EL (cell line): ENCODE measurements at places on chromosomes 11 and 22.

- DNase-seq: no peak
These were observed 301.7 kb downstream of the SBF2 start for GRCh38 chr11:9992306-9992705.

GRCh38 chr11:64294774-64295173 lies 3.7 kb downstream of the KCNK4 start:
- DNase-seq: no peak

GRCh38 chr11:103903621-103904323 lies 132.7 kb upstream of the DDI1 start:
- no peak for DNase-seq

GRCh38 chr22:28052825-28053269 lies 133.8 kb upstream of the PITPNB start:
- no peak for DNase-seq

- no peak for DNase-seq
These were observed 1.2 kb upstream of the MARK2 start for GRCh38 chr11:63837739-63838138.

- peak; percentile 95 for DNase-seq
These were observed 1.5 kb downstream of the TBC1D10A start for GRCh38 chr22:30325065-30325720.

GRCh38 chr11:78351979-78352841 lies 65.4 kb downstream of the GAB2 start:
- no peak for DNase-seq

- DNase-seq: peak; percentile 82
These were observed 23.8 kb upstream of the IGSF22 start for GRCh38 chr11:18749681-18750319.

DNA sequence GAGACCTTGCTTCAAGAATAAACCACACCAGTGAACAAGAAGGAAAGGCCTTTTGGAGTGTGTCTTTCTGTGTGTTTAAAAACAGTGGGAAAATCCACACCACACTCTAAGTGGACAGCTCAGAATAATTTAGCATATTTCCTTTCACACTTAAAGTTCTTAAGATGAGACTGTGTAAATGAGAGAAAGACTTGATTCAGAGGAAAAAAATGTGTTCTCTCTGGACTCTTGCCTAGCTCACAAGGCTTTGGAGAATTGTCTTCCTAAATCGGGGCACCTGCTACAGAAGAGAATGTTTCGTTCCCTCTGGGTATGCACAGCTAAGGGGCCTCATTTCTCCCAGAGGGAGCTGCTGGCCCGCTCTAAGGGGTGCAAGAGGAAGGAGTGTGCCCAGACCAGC lies 28.4 kb upstream of the CRTAM start:
- no peak for DNase-seq

GRCh38 chr11:83004746-83005556 lies 66.7 kb downstream of the RAB30 start:
- no peak for DNase-seq

DNA sequence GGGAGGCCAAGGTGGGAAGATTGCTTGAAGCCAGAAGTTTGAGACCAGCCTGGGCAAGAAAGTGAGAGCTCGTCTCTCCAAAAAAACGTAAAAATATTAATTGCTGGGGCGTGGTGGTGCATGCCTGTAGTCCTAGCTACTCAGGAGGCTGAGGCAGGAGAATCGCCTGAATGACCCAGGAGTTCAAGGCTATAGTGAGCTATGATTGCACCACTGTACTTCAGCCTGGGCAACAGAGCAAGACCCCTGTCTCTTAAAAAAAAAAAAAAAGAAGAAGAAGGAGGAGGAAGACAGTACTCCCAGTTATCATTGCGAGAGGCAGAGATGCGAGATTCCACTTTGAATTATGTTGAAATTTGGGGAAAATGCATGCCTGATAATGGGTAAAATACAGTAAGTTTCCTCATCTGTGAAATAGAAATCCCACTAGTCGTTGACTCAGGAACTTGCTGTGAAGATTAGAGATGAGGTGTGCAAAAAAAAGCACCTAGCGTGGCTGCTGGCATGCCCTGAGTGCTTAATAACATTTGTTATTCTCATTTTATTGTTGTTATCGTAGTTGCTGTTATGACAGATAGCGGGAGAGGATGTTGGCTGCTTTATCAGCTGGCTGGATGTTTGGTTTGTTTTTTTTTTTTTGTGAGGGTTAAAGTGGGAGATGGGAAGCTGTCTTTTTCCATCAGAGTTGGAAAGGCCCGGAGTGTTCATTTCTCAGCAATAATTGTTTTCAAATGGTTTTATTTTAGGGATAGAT lies 33.4 kb downstream of the BCR start:
- DNase-seq: no peak

DNA sequence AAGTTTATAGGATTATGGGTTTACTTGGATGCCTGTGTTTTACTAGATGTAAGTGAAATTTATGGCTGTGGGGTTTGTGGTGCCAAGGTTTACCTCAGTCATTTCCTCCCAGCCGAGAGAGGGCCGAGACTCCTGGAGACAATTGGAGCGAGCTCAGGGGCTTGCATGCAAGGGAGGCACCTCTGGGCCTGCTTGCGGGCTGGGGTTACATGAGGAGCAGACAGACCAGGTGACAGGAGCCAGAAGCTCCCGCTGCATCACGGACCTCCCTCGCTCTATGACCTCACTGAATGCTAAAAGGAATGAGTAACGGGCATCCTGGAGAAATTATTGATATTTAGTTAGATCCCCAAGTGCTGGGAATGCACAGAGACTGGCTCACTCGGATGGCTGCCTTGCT lies 275.2 kb upstream of the KIRREL3 start:
- no peak for DNase-seq

- no peak for DNase-seq
These were observed 49.2 kb upstream of the SYT7 start for GRCh38 chr11:61630089-61630488.

- DNase-seq: no peak
These were observed 50.5 kb downstream of the NCAPD3 start for GRCh38 chr11:134173296-134173695.

- peak; percentile 92 for DNase-seq
These were observed 29.5 kb upstream of the WNT7B start for GRCh38 chr22:46006379-46007002.

- no peak for DNase-seq
These were observed 19.9 kb upstream of the BACE1-AS start for GRCh38 chr11:117271208-117271607.

DNA sequence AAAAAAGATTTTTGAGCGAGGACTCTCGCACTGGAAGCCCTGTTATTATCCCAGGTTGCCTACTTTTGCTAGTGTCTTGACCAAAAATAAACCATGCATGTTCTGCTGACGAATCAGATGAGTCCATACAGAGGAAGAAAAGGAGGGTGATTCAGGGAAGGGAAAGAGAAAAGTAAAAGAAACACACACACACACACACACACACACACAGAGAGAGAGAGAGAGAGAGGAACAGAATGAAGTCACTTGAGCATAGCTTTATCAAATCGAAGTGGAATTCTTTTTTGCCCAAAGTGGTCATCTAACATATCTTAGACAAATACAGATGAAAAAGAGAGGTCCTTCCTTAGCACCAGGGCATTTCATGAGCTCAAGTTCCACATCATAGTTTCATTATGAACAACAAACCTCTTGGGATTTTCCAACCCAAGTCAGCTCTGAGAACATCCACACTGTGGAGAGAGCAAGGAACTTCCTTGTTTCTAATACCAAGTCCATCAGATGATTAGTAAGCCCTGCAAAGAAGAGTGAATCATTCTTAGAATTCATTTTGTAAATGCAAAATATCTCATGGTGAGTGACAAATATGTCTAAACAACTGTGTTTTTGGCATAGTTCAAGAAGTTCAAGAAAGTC lies 7.7 kb upstream of the MMP12 start:
- DNase-seq: peak; percentile 60

DNA sequence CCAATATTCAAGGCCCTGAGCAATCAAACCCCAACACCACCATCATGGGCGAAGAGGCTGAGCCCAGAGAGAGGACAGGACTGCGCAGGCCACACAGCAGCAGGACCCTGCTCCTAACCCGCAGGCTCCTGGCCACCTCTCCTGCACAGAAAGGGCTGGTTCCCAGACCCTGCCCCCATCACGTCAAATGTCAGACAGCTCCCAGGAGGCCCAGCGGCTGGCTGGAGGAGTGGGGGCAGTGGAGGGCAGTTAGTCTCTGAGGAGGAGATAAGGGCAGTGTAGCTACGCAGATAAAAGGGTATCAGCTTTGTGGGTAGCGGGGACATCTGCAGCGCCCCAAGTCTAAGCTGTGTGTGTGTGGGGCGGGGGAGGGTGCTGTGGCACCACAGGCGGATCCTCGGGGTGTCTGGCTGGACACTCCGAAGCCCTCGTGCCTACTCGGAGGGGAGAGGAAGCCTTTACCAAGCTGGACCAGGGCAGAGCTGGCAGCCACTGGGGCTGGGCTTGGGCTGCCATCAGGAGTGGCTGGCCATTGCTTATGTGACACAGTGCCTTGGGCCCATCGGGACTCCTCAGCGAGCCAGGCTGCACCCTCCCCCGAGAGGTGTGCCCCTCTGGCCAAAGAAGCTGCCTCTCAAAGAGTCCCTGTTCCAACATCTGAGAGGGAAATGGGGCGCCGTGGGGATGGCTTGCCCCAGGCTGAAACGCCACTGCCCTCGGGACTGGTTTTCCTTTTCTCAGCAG lies 21.5 kb downstream of the FADS3 start:
- no peak for DNase-seq

DNA sequence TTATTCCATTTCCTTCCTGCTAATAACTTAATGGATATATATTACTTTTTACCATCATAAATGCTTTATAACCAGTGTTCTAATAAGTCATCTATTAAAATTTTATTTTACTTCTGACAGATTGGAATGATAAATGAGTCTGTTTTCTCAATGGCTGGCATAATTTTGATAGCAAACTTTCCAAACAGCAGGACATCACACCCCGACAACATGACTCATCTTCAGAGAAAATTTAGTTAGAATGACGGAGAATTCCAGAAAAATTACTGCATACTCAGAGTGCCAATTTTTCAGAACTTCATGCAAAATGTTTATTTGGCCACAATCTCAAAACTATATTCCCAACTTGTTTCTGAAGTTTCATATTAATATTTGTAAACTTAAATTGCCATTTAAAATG lies 174.4 kb downstream of the SWAP70 start:
- DNase-seq: peak; percentile 76

GRCh38 chr11:65547446-65548125 lies 10.6 kb downstream of the LTBP3 start:
- no peak for DNase-seq

DNA sequence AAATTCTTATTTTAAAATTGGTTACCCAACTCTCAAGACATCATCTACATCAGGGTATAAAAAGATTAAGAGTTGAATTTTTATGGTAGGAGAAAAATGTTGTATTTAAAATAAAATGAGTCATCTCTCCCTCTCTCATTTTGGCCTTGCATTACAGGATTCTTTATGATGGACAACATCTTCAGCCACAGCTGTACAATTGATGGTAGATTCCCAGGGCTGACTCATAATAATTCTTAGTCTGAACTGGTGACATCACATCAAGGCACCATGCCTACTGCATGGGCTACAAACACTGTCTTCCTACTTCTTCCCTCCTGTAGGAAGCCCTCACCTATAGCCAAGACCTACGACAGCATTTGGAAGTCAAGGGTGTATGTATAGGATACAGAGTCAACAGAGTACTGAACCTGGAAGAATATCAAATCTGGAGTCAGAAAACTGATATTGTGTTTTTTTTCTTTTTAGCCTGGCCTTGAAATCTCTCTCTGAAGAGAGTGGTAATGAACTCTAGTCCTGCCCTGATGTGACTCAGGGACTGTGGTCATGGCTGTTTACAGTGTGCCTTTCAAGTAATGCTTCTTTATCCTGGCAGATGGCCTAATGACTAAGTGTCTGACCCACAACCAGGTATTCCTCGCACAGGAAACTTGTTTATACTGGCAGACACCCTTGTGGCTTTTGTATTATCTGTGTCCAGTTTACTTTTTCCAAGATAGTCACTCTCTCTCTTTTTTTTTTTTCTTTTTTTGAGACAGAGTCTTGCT lies 32.5 kb downstream of the MRGPRX2 start:
- DNase-seq: peak; percentile 42

- DNase-seq: peak; percentile 65
These were observed 385 bp downstream of the TST start for GRCh38 chr22:37018815-37019308.

- DNase-seq: no peak
These were observed 428.5 kb downstream of the SOX6 start for GRCh38 chr11:15927864-15928217.

GRCh38 chr11:61587951-61588727 lies 7.3 kb upstream of the SYT7 start:
- DNase-seq: peak; percentile 31

DNA sequence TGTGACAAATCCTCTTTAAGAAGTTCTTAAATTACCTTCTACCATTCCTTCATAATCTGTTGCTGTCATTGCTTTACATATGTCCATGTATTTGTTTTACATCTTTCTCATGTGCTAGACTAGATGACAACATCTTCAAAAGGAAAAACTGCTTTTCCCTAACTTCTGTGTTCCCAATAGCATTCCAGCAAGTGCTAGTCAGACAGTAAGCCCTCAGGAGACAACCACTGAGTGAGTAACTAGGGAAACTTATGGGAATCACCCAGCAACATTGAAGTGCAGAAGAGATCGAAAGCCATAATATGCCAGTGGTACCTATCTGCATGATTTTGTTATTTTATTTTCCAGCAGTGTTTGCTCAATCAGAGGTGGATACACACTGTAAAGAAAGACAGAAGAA lies 889.7 kb upstream of the API5 start:
- DNase-seq: no peak

- no peak for DNase-seq
These were observed 118.8 kb downstream of the MPPED1 start for GRCh38 chr22:43530349-43531201.

GRCh38 chr11:114413958-114414357 lies 13.5 kb downstream of the RBM7 start:
- no peak for DNase-seq

GRCh38 chr11:60204922-60205321 lies 22.0 kb upstream of the MS4A6A start:
- DNase-seq: no peak

- DNase-seq: peak; percentile 37
These were observed 582 bp downstream of the SREBF2 start for GRCh38 chr22:41833369-41834004.

- no peak for DNase-seq
These were observed 1.1 kb upstream of the SUN2 start for GRCh38 chr22:38756711-38757463.

DNA sequence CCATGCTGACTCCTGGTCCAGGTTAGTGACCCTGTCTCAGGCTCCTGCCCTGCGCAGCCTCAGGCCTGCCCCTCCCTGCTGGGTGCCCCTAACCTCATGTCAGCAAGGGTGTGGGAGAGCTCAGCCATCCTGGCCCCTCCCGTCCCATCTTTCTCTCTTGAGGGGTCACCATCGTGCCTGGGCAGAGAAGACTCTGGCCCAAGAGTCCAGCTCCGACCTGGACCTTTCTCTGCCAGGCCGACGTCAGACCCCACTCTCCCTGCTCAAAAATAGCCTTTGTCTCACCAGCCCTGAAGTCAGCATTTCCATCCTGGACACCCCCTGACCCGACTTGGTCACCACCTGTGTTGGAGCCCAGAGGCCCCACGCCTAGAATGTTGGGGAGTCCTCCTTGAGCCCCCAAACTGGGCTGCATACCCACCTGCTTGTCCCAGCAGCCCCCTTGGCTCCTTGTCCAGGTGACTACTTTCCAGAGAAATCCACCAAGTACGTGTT lies 4.9 kb downstream of the SCGB1C1 start:
- DNase-seq: no peak
